ENCODE measurements at places on chromosomes 12 and 14.

DNA sequence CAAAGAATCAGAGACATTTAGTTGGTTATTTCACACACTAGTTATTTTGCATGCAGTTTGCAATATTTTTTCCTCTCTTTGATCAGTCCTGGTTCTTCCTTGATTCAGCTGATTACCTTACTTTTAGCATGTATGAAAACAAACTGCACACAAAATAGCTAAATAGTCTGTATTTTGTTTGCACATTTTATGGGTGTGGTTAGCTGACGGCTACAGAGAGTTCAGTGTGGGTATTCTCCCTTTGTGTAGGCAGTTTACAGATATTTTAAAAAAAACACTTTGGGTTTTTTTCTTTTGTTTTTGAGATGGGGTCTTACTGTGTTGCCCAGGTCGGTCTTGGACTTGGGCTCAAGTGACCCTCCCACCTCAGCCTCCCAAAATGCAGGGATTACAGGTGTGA lies 28.5 kb downstream of the TOGARAM1 start:
- no peak for DNase-seq

DNA sequence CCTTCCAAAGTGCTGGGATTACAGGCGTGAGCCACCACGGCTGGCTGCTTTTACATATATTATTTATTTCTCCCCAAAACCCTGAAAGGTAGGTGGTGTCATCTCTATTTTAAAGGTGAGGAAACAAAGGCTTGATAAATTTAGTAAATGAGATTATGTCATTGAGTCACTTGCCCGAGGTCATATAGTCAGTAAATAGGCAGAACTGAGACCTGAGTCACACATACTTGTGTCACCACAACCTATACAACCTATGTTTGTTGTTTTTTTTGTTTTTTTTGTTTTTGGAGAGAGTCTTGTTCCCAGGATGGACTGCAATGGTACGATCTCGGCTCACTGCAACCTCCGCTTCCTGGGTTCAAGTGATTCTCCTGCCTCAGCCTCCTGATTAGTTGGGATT lies 12.8 kb downstream of the TSFM start:
- no peak for DNase-seq

- DNase-seq = no peak
Measured at GRCh38 chr14:55582746-55583145, 2.7 kb downstream of the KTN1 start.

DNA sequence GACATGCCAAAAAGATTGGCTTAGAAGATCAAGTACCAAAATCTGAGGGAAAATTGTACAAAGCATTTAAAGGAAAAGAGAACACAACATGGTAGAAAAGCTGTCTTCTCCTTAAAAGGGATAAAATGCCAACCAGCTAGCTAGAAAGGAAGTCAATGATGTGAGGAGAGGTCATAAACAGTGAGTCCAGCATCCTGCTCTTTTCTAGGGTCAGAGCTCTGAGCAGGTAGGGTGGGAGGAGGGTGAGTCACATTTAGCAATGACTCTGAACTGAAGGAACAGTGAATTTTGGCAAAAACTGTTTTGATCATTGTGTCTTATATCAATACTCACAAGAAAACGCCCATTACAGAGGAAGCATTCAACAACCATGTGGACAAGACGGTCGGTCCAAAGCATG lies 322.3 kb downstream of the DAD1 start:
- DNase-seq = no peak

DNA sequence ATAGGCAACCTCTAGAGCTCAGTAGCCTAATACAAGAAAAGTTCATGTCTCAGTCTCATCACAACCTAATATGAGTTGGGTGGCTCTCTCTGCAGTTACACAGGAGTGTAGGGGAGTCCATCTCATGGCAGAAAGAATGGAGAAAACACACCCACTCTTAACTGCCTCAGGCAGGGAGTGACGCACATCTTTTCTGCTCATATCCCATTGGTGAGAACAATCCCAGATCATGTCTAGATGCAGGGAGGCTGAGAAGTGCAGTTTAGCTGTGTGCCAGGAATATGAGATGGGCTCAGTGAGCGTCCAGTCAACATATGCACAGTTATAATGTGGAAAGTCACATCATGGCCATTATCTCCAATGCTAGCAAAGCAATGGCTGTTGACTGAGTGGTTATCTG lies 59.3 kb upstream of the KCNA5 start:
- no peak for DNase-seq

DNA sequence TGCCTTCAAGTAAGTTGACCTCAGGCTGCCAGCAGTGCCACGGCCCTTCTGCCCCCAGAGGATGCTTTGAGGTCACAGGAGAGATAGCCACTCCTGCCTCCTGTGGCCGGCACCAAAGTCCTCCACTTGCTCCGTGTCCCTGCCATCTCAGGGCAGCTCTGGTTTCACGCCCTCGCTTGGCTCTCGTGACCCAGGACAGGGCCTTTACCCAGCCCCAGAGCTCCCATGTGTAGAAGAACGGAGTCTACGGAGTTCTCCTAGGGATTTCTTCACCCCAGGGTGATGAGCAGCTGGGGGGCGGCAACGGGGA lies 178.1 kb downstream of the ADGRD1 start:
- DNase-seq = no peak

DNA sequence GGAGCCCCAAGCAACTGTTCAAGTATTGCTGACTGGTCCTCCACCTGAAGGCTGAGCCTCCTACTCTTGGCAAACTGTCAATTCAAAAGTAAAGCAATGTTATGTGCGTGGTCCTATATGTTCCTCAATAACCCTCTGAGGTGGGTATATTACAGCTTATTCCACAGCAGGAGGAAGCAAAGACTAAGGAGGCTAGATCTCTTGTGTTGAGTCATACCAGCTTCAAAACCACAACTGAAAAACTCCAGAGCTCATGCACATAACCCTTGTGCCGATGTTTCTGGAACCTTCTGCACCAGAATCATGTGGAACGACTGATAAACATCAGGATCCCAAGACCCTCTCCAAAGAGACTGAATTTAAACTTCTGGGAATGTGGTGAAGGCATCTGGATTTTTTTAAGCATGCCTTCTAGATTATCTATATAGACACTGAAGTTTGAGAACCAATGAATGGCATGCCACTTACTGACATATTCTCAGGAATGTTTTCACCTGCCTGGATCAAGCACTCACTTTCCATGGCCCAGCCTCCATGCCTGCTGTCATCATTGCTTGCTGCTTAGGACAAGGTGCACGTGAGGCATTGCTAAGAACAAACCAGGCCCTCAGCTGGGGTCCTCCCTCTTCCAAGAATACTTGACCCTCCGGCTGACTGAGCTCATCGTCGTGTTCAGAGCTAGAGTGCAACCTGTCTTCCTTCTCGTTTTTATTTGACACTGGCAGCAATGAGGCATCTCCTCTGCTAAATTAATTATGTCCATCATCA lies 194.7 kb downstream of the BCL11B start:
- no peak for DNase-seq

DNA sequence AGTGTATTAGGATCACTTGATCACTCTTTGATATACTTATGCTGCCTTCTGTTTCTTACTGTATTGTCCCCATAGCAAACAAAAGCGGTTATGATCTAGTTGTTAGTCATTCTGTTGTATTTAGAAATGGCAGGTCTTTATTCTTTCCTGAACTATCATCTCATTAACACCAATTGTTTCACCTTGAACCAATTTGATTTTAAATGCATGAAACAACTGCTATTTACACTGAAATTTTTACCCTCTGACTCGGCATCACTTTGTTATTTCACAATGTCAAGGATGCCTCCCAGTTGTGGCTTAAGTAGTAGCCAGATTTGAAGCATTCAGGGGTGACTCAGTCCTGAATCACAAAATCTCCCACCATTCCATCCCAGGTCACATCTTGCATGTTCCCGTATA lies 303.5 kb downstream of the EGLN3 start:
- no peak for DNase-seq

DNA sequence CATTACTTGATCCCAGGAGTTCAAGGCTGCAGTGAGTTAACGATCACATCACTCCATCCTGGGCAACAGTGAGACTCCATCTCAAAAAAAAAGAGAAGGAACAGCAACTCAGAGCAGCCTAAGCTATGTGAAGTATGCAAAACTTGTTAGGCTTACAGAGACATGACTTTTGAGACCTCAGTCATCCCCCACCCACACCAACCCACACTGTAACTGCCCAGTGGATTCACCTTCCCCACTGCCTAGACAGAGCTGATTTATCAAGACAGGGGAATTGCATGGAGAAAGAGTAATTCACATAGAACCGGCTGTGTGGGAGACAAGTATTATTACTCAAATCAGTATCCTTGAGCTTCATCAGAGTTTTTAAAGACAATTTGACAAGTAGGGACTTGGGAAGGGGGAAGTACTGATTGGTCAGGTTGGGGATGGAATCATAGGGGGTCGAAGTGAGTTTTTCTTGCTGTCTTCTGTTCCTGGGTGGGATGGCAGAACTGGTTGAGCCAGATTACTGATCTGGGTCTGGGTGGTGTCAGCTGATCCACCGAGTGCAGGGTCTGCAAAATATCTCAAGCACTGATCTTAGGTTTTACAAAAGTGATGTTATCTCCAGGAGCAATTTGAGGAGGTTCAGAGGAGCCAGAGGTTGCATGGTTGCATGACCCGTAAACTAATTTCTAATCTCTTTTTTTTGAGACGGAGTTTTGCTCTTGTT lies 6.2 kb upstream of the WDR89 start:
- no peak for DNase-seq

GRCh38 chr14:69493038-69493437 lies 8.5 kb downstream of the PLEKHD1 start:
- no peak for DNase-seq

DNA sequence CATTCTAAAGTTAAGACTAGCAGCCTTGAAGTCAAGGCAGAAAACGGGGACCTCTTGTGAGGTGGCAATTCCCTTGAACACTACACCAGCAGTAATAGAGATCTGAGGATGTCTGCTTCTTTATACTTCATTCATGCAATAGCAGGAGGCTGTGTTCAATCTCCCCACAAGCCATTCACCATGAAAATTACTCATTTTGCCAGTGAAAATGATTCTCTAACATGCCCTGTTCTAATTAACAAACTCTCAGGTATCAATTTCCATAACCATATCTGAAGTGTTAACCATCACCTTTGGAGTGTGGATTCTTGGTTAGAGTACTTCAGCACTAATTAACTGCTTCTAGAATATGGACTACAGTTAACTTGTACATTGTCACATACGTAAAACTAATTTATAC lies 3.4 kb upstream of the GLIPR1 start:
- DNase-seq = no peak

- no peak for DNase-seq
Measured at GRCh38 chr12:46884362-46884761, 58.6 kb upstream of the SLC38A4 start.

- DNase-seq = no peak
Measured at GRCh38 chr14:98236314-98236713, 1035.7 kb downstream of the BCL11B start.

Data from activated CD4-positive, alpha-beta T cell treated with anti-CD3 and anti-CD28 coated beads for 24 hours (primary cell).